ENCODE measurements at places on chromosomes 1 and 21.

DNA sequence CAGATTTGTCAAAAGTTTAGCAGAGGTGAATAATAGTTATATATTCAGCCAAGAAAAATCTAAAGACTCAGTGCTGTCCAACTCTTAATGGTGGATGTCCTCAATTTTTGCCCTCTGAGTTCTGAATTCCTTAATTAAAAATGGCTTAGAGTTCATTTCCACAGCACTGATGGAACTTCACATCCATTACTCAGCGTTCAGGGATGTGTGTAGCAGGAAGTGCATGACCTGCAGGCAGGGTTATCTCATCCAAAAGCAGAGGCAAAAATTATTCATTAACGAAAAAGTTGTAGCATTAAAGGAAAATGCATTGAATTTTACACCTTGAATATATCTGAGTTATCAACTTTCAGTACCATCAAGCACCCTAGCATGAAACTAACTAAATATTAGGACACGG lies 96.7 kb downstream of the ZP4 start:
- DNase-seq = no peak

DNA sequence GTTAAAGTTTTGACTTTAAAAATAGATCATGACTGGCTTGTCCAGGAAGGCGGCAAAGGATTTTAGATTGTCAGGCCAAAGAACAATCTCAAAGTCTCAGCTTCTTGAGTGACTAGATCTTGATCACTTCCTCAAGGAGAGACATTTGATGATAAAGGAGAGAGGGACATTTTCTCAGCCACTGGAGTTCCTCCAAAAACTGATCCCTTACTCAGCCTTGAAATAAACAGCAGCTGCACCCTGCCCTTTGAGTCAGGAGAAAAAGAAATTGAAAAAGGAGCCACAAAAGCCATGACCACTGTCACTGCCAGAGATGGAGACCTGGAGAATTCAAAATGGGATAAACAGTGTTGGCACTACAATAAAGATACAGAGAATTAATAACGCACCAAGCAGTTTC lies 288.4 kb upstream of the PRMT6 start:
- DNase-seq = no peak

GRCh38 chr1:12170263-12170671 lies 3.5 kb downstream of the TNFRSF1B start:
- no peak for DNase-seq

DNA sequence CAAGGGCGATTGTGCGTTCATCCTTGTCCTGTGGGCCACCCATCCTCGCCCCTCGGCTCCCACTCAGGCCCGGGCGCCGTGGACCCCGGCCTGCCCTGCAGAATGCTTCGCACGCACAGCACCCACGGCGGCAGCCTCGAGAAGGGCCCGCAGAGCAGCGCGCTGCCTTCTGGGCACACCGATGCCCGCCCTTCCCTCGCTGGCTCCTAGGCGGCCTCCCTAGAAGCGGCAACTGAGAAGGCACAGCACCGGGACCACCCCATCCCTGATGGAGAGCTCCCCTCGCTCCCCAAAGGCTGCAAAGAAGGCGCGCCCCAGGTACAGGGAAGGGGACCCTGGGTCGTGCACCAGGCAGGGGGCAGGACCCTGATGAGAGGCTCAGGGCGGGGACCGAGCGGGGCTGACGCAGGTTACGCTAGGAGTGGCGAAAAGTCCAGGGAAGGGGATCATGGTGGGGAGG lies 971 bp downstream of the CAPZB start:
- no peak for DNase-seq

DNA sequence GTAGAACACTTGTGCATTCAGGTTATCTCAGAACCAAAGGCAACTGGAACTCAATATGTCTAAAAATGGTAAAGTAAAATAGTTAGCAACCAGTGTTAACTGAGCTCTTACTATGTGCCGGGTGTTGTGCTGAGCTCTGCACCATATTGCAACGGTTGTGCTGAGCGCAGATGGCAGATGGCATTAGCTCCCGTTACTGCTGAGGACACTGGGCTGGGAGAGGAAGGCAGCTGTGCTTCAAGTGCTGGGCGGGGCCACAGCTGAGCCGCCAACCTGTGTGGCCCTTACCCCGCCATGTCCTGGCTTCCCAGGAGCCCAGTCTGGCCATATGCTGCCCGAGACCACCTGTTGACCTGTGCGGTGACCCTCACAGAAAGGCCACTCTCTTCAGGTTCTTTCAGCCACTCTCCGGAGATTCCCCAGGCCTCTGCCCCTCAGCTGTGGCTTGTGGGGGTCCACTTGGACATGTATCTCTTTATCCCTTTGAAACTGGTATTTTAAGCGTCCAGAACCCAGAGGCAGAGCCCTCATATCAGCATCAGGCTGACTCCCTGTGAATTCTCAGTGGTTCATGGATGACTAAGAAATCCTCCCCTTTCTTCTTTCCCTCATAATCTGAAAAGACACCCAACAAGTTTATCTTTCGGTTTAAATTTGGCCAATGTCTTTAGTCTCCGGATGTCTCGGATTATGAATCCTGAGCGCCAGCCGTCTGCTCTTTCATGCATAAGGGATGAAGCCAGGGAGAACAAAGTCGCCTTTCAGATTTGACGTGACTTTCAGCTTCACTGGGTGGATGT lies 26.4 kb downstream of the LDLRAP1 start:
- DNase-seq = no peak

DNA sequence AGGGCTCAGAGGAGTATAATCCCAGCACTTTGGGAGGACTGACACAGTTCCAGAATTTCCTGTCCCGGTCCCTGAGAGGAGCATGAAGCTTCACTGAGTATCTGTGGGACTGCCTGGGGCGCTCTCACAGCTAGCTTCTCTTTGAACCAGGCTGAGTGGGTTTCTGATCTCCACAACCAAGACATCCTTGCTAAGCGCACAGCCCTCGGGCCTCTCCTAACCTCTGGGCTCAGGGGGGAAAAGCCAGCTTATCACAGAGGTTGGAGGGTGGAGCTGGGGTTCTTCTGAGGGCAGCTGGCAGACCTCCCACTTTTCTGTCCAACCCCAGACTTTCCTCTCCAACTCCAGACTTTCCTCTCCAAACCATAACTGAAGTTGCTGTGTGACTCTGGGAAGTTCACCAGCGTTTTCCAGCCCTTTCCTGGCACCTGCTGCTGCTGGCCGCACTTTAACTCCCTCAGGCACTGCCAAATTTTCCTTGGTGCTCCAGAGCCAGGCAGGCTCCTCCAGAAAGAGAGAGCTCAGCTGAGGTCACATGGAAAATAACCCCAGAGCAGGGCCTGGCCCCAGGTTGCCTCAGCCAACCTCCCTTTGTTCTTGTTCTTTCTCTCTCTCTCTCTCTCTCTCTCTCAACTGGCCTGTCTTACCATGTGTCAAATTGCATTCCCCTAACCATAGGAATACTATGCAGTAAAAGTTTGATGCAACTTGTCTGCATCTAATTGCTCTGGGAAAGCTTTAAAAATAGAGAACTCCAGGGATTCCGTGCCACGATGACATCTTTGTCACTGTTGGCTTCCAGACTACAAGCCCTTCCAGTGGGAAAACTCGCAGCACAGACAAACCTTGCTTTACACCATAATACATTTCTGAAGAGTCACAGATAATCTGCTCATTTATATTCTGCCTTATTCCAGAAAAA lies 49.5 kb downstream of the OLFML2B start:
- no peak for DNase-seq

DNA sequence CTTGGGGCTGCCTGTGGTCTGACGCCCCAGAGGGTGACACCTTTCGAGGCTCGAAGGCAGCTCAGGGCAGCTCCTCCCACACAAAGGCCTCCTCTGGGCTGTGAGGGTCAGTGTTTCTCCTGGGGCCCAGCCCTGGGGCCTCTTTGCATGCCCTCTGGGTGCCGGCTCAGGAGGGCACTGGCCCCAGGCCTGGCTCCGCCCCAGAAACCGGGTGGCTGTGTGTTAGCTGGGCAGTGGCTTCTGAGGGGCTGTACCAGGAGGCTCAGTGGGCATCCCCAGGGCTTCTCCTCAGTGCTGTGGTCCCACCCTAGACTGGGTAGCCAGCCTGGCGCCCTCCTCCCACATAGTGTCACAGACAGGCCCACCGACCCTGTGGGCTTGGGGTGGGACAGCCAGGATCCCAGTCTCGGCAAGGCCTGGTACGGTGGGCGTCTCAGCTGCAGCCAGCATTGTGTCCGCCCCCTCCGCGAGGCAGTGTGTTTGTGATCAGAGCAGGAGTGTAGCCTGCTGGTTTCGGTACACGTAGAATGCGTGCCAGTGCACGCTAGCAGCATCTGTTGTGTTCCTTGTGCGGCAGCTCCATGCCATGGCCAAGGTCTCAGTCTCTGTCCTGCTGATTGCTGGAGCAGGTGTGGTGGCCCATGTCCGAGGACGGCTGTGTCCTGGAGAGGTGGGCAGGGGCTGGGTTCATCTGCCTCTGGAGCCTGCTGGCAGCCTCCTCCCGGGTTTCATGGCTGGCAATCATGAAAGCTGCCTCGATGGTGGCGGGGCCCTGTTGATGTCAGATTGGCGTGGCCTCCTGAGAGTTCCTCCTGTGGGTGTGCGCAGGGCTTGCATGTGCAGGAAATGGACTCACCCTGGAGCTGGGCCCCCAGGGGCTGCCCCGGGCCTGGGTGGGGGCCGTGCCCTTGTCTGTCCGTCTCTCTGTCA lies 28.0 kb downstream of the RRP1 start:
- no peak for DNase-seq

- DNase-seq = no peak
Measured at GRCh38 chr1:48120621-48121020, 101.9 kb upstream of the SLC5A9 start.

DNA sequence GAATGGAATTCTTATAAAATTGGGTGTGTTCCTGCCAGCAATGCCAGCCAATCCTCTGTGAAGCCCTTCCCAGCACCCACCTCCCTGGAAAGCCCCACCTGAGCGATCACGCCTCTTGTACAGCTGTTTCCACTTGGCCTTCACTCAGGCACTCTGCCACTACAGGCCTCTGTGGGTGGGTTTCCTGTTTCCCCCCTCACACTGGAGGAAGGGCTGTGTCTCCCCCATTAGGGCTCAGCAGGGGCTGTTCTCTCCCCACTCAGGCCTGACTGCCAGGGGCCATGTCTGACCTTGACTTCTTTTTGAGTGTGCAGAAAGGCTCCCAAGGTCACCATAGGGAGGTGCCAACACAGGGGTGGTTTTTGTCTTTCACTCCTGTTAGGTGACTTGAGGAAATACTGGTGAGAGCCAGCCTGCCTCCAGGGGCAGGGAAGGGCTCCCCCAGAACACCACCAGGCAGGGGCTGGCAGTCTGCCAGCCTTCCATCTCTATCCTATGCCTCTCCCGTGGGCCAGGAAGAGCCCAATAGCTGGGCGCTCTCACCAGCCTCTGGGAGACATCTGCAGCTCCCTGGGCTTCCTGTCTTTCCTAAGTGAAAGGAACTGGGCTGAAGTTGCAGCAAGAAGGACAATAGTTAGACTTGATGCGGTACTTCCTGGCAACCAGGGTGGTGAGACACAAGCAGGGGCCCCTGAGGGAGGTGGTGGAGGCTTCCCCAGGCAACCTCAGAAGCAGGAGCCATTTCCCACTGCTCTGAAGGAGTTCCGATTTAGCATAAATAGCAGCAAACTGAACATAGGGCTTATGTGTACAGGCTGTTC lies 49.1 kb downstream of the ELK4 start:
- DNase-seq = no peak

GRCh38 chr1:173914366-173914871 lies 2.7 kb downstream of the SERPINC1 start:
- DNase-seq = peak; percentile 29

DNA sequence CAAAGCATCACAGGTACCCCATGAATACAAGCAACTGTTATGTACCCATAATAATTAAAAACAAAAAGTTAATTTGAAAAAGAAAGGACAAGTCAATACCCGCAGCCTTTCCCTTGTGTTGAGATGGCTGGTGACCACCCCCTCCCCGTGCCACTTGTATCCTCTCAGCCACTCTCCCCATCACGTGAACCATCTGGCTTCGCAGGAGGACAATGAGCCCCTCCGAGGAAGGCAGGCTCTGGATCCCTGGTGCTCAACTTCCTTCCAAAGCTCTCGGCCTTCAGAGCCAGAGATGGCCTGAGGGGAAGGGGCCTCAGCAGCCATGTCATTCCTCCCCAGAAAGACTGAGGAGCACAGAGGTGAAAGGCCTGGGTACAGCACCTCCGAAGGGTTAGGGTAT lies 120.4 kb upstream of the RAB4A start:
- no peak for DNase-seq

DNA sequence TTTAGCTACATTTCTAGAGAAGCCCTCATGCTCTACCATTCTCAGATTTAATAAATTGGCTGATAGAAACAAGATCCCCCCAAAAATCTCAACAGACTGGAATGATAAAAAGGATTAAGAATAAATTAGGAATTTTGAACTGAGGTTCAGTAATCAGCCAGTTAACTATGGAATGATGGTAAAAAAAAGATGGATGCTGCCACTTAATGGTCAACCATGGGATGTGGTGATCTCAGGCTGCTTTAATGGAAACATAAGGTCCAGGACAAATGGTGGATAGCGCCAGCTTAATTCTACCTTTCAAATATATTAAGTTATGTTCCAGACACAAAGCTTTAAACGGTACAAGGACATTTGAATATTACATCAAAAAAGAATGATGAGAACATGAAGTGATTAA lies 49.9 kb downstream of the CCN1 start:
- no peak for DNase-seq

DNA sequence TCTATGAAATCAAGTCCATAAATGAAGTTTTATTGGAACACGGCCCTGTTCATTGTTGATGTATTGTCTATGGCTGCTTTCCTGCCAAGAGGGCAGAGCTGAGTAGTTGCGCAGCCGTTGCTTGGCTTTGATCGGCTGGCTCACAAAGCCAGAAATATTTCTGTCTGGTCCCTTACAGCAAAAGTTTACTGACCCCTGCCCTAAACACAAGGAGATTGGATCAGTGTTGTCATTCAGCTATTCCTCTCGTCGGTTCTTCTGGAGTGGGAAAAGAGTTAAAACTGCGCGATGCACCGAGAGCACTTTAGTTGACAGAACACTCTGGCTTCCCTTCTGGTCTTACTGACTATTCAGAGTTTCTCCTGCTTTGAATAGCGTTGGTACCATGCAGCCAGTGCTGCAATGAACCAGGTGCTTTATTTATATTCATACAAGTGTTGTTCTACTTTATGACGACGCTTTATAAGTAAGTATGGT lies 868 bp downstream of the ZBTB40 start:
- no peak for DNase-seq

GRCh38 chr1:172917972-172918371 lies 132.8 kb downstream of the TNFSF18 start:
- DNase-seq = no peak

- peak; percentile 60 for DNase-seq
Measured at GRCh38 chr1:21909787-21910503, 27.2 kb downstream of the HSPG2 start.

GRCh38 chr1:52249831-52250230 lies 107.9 kb downstream of the ZFYVE9 start:
- no peak for DNase-seq

- no peak for DNase-seq
Measured at GRCh38 chr21:45531393-45532215, 10.6 kb downstream of the SLC19A1 start.

Measured in GM12891 (cell line).